ENCODE measurements at places on chromosomes 11 and 22. TPM values are rescaled to one million over a fixed set of nuclear protein-coding genes. Genes with fewer than 3 reads are reported as not detected.
A peak's percentile ranks its signal among the peaks of the same experiment; 100 is the strongest.

The UBQLN3 gene
- not detected for total RNA-seq

The OR51B2 gene
- total RNA-seq, result not detected

The SLC29A2 gene
- total RNA-seq, result 32.4 TPM

The ESAM gene
- not detected for total RNA-seq

The NRIP3 gene
- 7.8 TPM for total RNA-seq

The HOATZ gene
- not detected for total RNA-seq

The TRIM49B gene
- not detected for total RNA-seq

The MAP6 gene
- 0.94 TPM for total RNA-seq

The GGTLC2 gene
- total RNA-seq, result not detected

The GLYAT gene
- not detected for total RNA-seq

The UCP3 gene
- total RNA-seq, result 1.3 TPM

The MEI1 gene
- 0.36 TPM for total RNA-seq

The VSIG2 gene
- not detected for total RNA-seq

The APOL4 gene
- total RNA-seq, result not detected

The ACRV1 gene
- not detected for total RNA-seq

GRCh38 chr11:82536706-82537105, 197.0 kb downstream of the FAM181B start:
- no peak for DNase-seq

- peak; percentile 57 for DNase-seq
These were observed at the start of gene IFITM1 for GRCh38 chr11:313787-314553. Gene IFITM1, plus strand, starts transcription at chr11:314040. Its CDS starts 131 bp downstream, at chr11:314171.

DNA sequence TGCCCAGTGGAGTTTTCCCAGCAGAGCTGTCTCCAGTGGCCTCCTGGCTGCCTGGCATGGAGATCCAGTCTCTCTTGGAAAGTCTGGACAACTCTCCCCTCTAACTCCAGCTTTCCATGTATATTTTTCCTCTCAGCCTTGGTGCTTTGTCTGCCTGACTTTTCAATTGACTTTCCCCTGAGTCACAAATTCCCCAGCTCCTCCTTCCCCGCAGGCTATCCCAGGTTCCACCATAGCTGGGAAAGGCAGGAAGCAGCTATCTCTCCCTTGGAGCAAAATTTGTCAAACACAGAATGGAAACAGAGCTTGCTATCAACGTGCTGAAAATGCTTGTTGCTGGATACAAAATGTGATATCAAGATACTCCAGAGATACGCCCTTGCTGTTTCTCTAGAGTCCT, 384.8 kb downstream of the TMEM135 start:
- no peak for DNase-seq

DNA sequence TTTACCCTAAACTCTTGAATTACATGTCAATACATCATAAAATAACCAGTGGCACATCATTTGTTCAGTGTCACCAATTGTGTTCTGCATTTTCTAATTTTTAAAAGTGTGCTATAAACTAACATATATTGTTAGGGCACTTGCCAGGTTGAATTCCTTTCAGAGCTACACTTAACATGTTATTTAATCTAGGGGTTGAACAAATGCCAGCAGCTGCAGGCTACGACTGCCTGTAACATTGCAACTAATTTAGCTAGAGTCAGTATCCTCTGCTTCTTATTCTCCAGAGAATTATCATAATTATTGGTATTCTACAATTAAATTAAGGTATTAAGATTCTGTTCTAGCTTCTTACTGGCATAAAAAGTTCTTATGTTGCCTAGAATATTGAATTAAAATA, 46.4 kb upstream of the ARHGAP42 start:
- no peak for DNase-seq

DNA sequence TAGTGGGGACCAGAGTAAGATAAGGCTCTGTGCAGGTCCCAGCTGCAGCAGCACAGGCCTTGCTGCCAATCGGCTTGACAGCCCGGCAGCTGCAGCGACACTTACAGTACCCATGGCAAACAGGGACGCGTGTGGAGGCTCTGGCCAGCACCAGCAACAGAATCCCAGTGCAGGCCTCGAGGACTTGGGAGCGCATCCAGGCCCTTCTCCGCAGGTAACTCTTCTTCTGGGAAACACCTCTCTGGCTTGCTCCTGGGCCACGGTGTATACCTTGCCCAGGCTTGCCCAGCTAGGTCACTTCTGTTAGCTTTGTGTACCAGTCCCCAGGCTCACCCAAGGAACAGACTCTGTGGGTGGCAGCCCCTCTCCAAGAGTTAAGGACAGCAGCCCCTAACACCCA, 126.7 kb downstream of the CTTN start:
- no peak for DNase-seq

DNA sequence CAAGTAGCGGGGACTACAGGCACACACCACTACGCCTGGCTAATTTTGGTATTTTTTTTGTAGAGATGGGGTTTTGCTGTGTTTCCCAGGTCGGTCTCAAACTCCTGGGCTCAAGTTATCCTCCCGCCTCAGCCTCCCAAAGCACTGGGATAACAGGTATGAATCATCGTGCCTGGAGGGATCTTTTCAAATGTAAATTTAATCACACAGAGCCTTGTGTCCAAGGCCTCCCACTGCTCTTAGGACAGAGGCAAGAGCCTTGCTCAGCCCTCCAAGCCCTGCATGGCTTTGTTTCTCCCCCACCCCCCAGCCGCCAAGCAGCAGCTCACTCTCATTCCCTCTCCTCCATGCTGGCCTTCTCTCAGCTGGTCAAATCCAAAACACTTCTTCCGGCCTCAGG, 75.3 kb upstream of the CREB3L1 start:
- DNase-seq, result no peak

- peak; percentile 13 for DNase-seq
These were observed 4.1 kb downstream of the C11orf21 start for GRCh38 chr11:2297623-2298030.

DNA sequence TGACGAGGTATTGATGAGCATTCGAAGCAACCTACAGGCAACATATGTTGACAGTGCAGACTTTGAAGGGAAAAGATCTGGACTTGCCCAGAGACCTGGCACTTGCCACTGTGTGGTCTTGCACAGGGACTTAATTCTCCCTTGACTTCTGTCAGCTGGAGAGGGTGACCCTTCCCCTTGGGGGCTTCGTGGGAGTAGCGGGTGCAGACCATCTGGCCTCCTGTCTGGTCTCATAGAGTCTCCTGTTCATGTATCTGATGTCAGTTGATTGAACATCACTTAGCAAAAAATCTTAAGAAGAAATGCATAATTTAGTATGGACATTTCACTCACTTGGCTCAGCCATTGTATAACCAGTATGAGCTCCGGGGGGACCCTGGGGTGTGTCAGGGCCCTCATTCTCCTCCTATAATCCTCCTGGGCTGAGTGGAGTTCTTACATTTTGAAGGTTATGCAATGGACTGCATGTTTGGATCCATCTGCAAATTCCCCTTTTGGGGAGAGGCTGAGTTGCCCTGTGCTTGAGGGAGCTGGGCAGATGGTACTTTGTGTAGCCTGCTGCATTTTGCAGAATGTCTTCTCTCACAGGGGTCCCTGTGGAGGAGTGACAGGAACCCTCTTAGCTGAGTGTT, 13.0 kb downstream of the BCR start:
- no peak for DNase-seq

- no peak for DNase-seq
These were observed 782.8 kb downstream of the CNTN5 start for GRCh38 chr11:99803501-99803900.

DNA sequence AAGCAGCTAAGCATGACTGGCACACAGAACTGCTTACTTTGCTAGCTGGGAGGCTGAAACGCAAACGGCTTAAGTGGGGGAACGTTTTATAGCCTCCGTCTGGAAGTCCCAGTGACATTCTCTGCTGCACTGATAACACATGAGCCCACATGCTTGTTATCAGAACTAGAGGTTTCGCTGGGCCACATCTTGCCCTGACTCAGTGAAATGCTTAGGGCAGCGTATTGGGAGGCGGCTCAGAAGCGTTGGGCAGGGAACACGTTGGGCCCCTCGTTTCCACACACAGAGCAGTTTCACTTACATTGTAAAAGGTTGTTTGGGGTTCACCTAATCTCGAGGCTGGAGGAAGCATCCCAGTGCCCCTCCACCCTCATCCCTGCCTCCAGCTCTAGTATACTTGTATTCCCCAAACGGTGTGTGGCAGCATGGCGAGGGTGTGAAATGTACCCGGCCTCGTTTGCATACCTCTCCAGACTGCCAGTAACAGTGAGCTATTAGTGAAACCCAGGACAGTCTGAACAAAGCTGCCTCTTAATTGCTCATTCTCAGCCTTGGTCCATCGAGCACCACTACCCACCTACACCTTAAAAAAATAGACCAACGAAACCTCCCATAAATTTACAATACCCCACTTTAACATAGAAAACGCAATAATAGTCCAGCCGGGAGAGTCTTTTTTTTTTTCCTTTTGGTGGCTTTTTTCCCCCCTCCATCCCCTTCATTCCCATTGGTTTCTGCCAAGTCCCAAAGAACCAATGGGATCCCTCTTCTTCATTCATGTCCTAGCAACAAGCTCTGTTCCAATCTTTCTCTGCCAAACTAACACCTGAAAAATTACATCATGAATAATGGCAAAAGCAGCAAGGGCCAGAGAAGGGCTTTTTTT, 218.8 kb upstream of the SORL1-AS1 start:
- DNase-seq, result peak; percentile 16

DNA sequence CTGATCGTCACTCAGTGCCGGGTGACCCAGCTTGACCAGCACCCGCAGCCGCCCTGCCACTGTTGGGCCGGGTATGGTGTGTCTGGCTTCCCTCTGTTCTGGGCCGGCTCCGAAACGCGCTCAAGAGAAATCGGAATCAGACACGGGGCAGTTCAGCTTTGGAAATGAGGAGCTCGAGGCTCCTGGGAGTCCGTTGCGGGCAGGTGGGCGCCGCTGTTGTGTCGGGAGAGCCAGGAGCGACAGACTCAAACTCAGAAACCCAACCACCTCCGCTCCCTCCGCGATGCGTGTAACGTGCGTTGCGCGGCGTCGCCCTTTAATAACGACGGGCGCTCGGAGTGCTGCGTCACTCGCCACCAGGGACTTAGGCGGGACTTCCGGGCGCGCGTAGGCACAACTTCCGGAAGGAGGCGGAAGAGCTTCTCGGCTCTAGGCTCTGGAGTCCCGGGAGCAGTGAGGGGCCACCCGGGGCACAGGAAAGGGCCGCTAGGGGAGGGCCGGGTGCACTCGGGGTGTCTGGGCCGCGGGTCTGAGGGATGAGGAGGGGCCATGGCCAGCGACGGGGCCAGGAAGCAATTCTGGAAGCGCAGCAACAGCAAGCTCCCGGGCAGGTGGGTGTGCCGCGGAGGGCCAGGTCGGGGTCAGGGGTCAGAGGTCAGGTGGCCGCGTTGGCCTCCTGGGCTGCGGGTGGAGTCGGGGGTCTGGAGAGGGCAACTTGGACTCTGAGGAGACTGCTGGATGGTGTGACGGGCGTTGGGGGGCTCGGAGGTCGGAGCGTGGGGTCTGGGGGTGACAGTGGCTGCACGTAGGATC, at the start of gene TBC1D22A:
Gene TBC1D22A, plus strand, starts transcription at position 413 of the 813 bp plus-strand sequence. Its CDS starts 137 bp downstream, at position 550.
- peak; percentile 63 for DNase-seq

- no peak for DNase-seq
These were observed 1.0 kb upstream of the LIF start for GRCh38 chr22:30247561-30247960.

GRCh38 chr11:23556163-23556750, 696.0 kb upstream of the CCDC179 start:
- no peak for DNase-seq

- no peak for DNase-seq
These were observed 61.8 kb downstream of the BID start for GRCh38 chr22:17712441-17712840.

GRCh38 chr11:34595391-34595790, 25.5 kb upstream of the EHF start:
- DNase-seq, result no peak

- no peak for DNase-seq
These were observed 126.8 kb downstream of the PHF21B start for GRCh38 chr22:44883011-44883421.

DNA sequence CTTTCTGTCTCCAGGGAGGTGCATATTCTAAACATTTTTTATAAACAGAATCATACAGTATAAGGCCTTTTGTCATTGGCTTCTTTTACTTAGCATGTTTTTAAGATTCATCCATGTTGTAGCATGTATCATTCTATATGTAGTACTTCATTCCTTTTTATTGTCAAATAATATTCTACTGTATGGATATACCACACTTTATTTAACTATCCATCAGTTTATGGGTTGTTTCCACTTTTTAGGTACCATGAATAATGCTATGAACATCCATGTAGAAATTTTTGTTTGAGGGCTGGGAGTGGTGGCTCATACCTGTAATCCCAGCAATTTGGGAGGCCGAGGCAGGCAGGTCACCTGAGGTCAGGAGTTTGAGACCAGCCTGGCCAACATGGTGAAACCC, 73.1 kb downstream of the PHF21A start:
- no peak for DNase-seq

DNA sequence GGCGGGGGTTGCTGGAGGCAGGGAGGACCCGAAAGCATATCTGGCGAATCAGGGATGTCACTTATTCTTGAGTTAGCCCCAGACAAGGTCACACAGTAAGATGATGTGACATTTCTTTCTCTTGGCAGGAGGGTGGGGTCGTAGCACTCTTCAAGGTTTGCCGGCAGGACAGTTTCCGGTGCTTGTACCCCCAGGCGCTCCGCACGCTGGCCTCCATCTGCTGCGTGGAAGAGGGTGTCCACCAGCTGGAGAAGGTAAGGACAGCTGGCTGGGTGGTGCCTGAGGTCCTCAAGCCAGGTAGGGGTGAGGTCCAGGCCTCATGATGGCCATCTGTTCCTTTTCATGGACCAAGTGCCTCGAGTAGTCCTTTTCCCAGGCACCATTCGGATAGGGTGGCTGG, 86.0 kb downstream of the INSC start:
- no peak for DNase-seq

DNA sequence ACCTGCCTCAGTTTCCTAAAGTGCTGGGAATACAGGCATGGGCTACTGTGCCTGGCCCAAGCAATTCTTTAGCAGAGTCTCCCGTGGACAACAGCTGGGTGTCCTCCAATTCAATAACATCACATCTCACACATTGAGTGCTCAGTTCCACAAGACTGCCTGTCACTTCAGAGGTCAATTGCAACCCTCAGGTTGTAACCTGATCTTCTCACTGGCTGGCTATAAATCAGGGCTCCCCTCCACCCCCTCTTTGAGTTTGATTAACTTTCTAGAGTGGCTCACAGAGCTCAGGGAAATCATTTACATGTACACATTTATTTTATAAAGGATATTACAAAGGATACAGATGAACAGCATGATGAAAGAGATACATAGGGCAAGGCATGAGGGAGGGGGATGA, 68.1 kb downstream of the MCHR1 start:
- no peak for DNase-seq

GRCh38 chr22:50672041-50672440, 582 bp upstream of the SHANK3 start:
- no peak for DNase-seq

GRCh38 chr22:23204541-23205157, 24.3 kb downstream of the BCR start:
- DNase-seq, result no peak

GRCh38 chr11:100367892-100368291, 319.2 kb upstream of the ARHGAP42 start:
- DNase-seq, result no peak

GRCh38 chr11:8250981-8251615, 12.6 kb downstream of the LMO1 start:
- DNase-seq, result no peak

GRCh38 chr11:57322256-57323166, 2.2 kb downstream of the TNKS1BP1 start:
- no peak for DNase-seq

- peak; percentile 56 for DNase-seq
These were observed 10.6 kb downstream of the SELENOM start for GRCh38 chr22:31096657-31097279.

GRCh38 chr22:24404561-24405275, 22.7 kb upstream of the ADORA2A start:
- DNase-seq, result no peak

Data from H1 (cell line).